ENCODE measurements at places on chromosomes 2 and 18.

GRCh38 chr2:126674075-126674744, 18.3 kb downstream of the GYPC start:
- DNase-seq = no peak

DNA sequence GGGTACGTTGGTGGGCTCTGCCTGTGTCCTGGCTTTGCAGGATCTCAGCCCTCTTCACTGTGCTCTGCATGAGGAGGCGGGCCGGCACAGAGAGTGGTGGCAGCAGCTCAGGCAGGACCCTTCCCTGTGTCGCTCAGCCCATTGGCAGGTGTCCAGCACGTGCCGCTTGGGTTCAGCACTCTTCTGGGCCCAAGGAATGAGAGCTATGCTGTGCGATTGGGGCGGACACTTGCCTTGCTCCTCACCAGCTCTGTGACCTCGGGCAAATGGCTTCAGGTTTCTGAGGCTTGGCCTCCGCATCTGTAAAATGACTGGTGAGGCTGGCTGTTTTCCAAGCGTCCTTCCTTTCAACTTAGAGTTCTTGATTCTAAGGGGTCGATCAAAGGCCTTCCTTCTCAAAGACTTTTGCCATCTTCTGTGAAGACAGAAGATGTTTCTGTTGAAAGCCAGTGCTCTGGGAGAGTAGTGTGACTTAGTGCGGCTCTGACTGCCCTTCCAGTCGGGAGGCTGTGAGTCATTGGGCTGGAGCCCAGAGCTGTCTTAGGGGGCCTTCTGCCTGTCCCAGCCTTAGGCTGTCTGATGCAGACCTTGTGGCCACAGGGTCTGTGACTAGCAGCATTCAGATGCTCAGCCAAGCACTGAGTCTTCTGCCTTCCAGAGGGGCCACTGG, 35.6 kb downstream of the GLI2 start:
- DNase-seq = no peak

- DNase-seq = no peak
Measured at GRCh38 chr2:78757640-78758039, 267.9 kb upstream of the REG3G start.

DNA sequence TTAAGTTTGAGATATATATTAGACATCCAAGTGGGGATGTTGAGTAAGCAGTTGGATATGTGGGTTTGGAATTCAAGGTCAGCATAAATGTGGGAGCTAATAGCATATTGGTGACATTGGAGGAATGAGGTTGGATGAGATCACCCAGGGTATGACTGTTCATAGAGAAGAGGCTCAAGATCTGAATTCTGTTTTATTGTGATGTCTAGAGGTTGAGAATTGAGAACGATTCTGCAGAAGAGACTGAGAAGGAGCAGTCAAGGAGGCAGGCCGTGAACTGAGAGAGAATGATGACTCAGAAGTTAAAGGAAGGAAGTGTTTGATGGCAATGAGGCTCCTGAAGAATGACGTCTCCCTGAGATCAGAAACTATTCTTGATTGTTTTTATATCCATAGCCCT, 5.9 kb downstream of the SERPINB11 start:
- no peak for DNase-seq

DNA sequence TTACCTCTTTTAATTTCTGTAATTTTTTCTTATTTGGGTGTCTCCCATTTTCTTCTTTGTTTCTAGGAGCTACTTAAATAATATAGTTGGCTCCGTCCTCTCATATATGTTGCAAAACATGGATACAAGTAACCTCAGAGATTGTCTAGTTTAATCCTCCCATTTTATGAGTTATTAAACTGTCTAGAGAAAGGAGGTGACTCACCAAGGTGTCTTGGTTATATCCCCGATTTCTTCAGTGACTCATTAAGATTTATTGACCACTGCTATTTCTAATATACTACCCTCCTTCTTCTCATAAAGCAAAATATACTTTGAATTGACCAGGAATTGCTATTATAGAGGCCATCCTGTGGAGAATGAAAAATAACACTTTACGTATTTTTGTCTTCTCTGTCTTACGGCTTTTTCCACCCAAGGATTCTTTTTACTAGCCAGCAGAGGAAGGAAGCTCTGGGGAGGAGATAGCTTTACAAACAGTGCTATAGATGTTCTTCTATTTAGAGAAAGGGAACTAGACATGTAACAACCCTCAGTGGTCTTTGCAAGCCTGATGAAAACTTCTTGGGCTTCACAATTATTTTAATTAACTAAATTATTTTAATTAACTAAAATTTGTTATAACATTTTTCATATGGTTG, 300.4 kb upstream of the TNP1 start:
- no peak for DNase-seq

- DNase-seq = no peak
Measured at GRCh38 chr2:73984203-73984921, at the start of gene TET3. Gene TET3, plus strand, starts transcription at chr2:73984910. Its CDS starts 1,494 bp downstream, at chr2:73986404.

DNA sequence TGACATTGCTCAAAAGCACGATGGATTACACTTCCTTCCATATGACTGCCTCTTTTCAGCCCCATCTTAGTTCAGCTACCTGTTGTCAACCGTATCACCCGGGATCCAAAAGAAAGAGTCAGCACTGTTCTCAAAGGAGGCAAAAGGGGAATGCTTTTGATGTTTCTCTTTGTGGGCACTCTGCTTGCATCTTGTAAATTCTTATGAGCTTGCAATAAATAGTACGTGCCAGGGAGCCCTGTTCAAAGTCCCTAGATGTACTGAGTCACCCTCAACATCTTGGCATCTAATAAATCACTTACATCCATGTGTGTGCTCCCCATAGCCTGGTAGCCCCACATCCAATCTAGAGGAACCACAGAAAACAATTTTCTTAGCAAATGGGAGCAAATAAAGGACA, 256.9 kb downstream of the SUCLG1 start:
- DNase-seq = no peak

DNA sequence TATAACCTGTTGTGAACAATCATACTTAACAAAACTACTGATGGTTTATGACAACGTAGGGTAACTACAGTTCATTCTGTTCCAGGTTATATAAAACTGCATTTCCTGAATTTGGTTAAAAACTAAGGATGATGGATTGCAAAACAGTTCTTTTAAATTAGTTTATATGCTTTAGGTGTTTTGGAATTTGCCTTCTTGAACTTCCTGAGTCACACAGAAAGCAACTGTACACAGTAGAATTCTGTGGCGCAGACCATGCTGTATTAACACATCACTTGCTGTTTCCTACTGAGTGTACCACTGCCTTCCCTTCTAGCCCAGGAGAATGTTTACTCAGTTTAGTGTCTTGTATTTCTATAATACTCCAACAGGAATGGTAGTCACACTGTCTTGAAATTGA, 19.4 kb downstream of the ITGB1BP1 start:
- DNase-seq = no peak

Measured in COR-L47 (cell line).